Fibroblast of the conjunctiva (primary cell): ENCODE measurements at places on chromosomes 11 and 22.

DNA sequence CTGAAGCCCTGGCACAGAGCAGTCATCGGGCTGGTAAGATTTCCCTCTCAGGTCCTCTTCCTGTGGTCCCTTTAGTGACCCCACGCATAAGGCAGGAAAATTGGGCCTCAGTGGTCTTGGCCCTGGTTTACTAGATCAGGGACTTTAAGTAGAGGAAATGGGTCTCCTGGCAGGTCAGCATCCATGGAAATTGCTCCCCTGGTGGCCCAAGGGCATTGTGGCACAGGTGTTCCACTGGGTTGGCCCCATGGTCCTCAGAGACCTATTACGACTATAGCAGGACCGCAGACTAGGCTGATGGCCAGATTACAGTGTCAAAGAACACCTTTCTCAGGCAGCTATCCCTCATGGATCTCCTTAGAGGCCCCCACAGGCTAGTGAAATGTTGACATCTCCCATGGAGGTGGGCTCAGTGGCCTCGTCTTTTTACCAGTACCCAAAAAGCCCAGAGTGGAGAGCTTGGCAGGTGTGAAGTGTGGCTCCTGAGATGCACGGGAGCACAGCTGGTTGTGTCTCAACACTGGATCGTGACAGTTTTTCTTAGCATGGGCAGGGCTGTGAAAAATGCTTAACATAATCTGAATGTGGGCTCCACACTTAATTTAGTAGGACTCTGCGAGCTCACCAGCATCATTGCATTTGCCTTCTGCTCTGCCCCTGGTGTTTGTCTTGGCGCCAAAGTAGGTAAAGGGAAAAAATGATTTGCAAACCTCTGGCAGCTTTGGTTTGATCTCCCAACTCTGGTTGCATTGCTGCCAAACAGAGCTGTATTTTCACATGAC lies 74.2 kb downstream of the ZBTB16 start:
- no peak for DNase-seq

GRCh38 chr22:30582051-30582450 lies 7.6 kb upstream of the GAL3ST1 start:
- no peak for DNase-seq

GRCh38 chr11:102829316-102830000 lies 14.0 kb downstream of the MMP3 start:
- no peak for DNase-seq

- DNase-seq, result peak; percentile 38
Observed at GRCh38 chr11:131889146-131889577, 518.7 kb downstream of the NTM start.

DNA sequence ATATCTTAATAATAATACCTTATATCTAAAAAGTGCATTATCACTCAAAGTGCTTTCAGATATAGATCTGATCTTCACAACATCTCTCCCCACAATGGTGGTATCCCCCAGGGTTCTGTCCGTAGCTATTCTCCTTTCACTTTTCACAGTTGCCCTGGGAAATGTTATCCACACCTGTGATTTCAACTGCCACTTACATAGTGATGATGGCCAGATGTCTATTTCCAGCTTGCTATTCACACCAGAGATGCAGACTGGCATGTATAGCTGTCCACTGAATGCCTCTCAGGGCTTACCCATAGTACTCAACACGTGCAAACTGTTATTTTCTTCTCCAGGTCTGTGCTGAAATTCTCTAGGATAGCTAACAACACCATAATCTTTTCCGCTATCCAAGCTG lies 724.7 kb downstream of the DLG2 start:
- no peak for DNase-seq

GRCh38 chr11:2446590-2447252 lies 1.9 kb downstream of the KCNQ1 start:
- DNase-seq, result no peak

DNA sequence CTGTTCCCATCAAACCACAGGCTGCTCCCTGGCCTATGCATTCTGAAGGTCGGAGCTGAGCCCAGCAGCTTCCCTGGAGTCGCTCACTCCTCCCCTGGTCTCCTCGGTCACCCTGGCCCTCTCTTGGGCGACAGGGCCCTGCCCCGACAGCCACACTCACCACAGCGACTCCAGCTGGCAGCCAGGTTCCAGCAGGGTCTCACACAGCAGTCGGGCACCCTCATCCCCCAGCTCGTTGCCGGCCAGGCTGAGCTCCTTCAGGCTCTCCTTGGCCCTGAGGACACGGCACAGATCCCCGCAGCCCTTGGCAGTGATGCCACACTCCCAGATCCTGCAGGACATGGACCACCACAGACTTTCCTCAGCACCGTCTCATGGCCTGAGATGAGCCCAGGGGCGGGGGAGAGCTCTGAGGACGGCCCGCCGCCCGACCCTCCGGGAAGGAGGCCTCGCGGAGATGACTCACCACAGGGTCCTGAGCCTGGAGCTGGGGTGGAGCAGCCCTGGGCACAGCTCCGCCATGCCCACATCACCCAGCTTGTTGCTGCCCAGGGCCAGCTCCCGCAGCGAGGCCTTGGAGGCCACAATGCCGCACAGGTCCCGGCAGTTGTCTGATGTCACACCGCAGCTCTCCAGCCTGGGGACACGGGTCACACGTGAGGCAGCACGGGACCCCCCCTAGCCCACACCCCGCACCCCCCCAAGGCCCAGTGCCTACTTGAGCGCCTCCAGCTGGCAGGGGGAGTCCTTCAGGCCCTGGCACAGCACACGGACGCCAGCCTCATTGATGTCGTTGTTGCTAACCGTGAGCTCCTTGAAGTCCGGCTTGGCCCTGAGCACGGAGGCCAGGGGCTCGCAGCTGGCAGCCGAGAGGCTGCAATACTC lies 8.5 kb downstream of the RNH1 start:
- DNase-seq, result no peak

GRCh38 chr11:65206901-65207300 lies 25.2 kb downstream of the CAPN1 start:
- no peak for DNase-seq

DNA sequence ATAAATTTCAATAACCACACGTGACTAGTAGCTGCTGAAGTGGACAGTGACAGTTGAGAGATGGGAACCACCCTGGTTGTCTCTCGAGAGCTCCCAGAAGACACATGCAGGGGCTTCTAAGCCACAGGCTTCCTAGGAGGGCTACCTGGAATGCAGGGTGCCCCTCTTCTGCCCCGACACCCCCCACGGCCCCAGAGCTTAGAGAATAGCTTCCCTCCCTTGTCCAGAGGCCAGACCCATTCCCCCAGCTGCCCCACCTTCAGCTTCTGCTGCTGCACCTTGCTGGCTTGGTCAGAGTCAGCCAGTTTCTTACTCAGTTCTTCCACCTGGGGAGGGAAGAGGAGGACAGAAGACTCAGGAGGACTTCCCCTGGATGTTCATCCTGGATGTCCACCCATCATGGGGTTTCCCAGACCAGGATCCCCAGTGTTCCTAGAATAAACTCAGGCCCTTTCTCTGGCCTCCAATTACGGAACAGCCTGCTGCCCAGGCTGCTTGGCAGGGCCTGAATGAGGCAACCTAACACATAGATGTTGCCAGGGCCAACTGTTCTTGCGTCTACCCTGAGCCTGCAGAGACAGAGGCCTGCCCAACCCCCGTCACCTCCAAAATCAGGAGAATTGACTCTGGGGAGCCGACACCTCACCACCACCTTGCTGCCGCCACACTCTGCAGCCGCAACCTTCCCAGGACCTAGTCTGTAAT lies 12.0 kb downstream of the IL18BP start:
- no peak for DNase-seq

GRCh38 chr11:17014321-17014832 lies at the start of gene PLEKHA7:
TSS of gene PLEKHA7 (minus strand) at chr11:17014414. CDS start at chr11:17014401, 13 bp downstream.
- no peak for DNase-seq

DNA sequence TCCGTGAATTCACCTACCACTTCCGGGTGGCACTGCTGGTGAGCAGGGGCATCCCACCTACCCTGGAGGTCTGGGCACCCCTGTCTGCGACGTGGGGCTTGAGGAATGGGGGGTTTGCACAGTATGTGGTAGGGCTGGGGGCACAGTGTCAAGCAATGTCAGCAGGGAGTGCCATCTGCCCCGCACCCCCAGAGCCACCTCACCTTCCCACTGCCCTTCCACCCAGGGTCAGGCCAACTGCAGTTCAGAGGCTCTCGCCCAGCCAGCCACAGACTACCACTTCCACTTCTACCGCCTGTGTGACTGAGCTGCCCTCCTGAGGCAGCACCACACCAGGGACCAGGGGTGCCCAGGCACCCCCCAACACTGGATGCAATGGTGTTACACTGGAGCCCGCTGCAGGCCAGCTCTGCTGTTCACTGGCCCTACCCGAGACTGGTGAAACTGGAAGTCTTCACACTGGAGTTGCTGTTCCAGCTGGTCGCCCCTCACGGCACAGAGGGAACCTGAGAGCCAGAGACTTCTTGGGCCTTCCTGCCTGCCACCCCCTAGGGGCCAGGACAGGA lies 6.5 kb downstream of the TMEM258 start:
- no peak for DNase-seq

DNA sequence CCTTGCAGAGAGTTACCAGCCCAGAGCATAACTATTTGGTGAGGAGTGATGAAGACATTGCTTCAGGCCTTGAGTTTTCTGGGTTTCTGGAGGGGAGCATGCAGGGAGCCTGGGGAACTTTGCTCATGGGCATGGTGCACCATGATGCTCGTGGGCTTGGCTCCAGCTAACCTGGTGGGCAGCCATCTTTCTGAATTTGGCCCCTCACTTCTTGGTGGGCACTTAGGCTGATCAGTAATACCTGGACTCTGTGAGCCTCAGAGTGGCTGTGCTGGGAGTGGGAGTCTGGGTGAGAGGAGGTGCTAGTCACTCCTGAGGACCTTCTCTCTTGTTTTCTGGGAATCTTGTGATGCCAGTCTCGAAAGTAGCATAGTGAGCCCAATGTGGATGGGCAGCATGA lies 30.6 kb downstream of the AMPD3 start:
- DNase-seq, result no peak

DNA sequence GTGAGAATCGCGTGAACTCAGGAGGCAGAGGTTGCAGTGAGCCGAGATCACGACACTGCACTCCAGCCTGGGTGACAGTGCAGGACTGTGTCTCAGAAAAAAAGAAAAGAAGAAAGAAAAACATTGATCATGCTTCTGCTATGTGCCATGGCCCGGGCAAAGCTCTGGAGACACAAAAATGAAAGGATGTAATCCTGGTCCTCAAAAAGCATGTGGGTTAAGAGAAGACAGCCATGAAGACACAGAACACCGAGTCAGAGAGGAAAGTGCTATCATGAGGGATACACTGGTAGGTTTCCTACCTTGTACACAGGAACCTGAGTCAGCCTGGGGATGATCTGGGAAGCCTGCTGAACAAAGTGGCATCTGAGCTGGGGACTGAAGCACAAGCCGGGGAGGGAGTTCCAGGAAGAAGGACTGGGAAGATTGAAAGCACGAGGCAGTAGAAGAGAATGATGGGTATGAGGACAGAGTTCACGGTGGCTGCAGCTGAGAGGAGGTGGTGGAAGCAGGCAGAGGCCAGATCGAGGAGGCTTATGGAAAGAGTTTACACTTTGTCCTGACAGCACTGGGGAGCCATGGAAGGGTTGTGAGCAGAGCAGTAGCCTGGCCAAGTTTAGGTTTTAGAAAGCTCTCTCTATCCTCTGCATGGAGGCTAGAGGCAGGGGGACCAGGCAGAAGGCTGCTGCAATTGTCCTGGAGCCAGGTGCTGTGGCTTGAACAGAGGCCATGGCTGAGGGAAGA lies 9.9 kb upstream of the MAFF start:
- DNase-seq, result no peak

- DNase-seq, result no peak
Observed at GRCh38 chr11:2531987-2532703, 87.3 kb downstream of the KCNQ1 start.

- no peak for DNase-seq
Observed at GRCh38 chr11:119029340-119030028, 1.2 kb downstream of the SLC37A4 start.

GRCh38 chr11:115716601-115717529 lies 212.7 kb upstream of the CADM1 start:
- DNase-seq, result no peak

- DNase-seq, result no peak
Observed at GRCh38 chr11:16511116-16512114, 155.1 kb upstream of the SOX6 start.

GRCh38 chr11:76269661-76270261 lies 63.5 kb upstream of the WNT11 start:
- DNase-seq, result no peak

GRCh38 chr22:22935546-22936157 lies 48.0 kb downstream of the IGLL5 start:
- DNase-seq, result no peak

- no peak for DNase-seq
Observed at GRCh38 chr22:48093981-48094380, 1331.5 kb downstream of the TBC1D22A start.

DNA sequence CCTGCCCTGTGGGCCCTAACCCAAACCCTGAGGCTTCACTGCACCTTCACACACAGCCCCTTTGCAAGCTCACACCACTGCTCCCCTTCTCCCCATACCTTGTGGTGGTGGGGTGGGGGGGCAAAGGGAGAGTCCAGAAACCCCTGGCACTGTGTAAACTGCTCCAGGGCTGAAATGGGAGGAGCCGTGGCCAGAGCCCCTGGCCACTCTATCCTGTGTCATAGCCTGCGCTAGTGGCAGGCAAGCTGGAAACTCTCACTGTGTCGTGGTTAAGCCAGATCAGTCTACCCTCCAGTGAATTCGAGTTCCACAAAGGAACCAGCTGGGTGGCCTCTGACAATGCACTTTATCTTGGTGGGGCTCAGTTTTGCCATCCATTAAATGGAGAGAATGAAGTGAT lies 8.4 kb upstream of the SYT13 start:
- no peak for DNase-seq

DNA sequence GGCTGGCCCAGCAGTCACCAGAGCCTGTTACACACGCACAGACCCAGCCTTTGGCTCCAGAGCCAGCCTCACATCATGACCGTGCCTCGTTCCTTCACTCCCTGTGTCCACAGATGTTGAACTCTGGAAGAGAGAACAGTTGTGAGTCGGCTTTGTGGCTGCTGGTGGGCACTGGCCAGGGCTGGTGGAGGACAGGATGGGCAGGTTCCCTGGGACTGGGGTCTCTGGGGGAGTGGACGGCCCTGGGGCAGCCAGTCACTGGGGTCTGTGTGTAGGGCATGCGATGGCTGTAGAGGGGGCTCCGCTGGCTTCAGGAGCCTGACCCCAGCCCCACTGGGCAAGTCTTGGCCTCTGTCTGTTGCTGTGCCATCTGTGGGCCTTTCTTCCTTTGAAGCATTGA lies 1070.1 kb downstream of the BRD1 start:
- DNase-seq, result no peak

DNA sequence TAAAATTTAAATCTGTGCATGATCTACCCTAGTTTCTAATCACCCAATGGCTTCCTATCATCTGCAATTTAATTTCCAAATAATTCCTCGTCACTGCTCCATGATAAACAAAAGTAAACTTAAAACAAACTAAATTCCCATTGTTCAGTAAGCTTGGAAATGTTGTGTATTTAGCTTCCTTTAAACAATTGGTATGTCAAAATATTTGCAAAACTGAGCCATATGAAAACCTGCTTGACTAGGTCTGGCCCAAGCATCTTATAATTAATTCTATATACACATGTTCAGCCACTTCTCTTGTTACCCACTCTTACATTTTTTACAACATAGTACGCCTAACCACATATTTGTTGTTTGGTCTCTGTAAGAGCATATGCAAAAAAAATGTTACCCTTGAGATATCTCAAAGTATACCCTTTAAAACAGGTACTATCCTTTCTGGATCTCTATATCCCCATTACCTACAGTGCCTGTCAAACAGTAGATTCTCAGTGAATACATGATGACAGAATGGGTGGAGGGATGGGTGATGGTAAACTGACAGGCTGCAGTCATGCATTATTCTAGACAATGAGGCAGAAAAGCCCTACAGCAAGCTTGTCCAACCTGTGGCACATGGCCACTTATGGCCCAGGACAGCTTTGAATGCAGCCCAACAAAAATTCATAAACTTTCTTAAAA lies 1277.9 kb upstream of the TENM4 start:
- DNase-seq, result no peak
